ENCODE measurements at places on chromosomes 3 and 15.

DNA sequence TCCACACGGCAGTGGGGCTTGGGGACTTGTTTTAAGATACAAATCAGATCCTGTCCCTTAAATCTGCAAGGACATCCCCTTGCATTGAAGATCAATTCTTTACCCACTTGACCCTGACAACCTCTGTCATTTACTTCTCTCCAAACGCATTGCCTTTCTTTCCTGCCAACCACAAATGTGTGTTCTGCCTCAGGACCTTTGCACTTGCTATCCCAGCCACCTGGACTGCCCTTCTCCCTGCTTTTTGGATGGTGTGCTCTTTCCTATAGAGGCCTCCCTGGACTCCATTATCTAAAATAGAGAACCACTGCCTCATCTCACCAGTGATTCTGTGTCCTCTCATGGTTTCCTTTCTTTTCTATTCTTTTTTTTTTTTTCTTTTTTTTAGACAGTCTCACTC, 1.5 kb upstream of the RPL29 start:
- no peak for DNase-seq

- no peak for DNase-seq
These were observed 4.1 kb upstream of the SKOR1 start for GRCh38 chr15:67820992-67821783.

DNA sequence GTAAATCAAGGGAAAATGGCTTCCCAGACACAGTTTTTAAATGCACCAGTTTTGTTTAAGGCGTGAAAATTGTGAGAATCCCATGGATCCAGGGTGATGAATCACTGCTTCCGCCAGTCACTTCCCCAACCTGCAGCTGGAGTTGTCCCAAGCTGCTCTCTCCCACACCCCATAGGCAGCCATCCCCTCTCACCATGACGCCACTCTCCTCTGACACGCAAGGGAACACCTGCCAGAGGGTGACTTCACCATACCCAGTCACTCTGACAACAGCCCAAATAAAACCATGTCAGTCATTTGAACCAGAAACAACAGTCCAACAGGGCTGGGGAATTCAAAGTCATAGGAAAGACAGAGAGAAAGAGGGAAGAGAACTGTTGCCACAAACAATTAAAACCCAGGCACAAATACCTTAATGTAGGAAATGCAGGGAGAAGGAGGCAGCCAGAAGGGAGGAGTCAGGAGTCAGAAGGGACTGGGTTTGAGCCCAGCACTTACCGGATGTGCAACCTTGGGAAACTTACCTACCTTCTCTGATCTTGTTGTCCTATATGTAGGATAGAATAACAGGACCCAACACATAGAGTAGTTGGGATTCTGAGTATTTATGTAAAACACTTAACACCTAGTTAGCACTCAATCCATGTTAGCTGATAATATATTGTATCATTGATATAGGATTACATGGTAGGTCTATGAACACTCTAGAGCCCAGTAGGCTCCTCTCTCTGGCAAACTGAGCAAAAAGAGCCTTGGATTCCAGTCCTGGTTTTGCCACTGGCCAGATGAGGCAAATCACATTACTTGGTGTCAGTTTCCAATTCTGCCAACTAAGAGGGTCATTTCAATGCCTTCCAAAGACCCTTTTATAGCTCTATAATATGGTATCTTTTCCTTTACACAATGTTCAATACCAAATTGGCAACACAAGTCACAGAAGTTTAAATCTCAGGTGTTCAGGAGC, 326.3 kb upstream of the ICE2 start:
- DNase-seq = no peak

GRCh38 chr15:28944286-28944685, 58.5 kb downstream of the APBA2 start:
- DNase-seq = no peak

DNA sequence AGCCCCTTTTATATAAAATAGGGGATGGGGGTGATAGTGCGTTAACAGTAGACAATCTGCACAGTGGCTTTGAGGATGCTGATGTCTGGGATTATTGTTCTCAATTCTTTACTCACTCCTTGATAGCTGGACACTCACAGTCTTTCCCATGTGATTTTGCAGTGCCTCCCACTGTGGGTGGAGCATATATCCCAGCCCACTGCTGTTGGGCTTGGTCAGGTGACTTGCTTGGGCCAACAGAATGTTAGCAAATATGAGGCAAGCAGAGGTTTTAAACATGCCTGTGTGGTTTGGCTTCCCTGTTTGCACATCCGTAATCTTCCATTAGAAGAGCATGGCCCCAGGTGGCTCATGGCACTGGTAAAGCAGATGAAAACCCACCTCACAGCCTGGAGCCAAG, 46.5 kb downstream of the CPA3 start:
- no peak for DNase-seq

DNA sequence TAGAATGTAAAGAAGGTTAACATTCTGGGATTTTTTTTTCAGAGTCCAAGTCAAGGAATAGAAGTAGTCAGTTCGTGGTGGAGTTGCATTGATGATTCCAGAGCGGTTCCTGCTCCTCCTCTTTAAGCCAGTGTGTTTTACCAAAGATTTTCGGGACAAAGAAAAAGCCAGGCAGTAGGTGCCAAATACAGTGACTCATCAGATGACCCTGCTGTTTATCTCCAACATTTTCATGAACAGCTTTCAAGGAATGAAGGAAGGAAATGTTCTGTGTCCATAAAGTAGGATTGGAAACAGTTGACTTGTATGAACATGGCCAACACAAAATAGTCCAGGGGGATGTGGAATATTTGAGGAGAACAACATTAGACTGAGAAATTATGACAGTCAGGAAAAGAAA, 142.4 kb upstream of the TMC3 start:
- DNase-seq = no peak

- DNase-seq = no peak
These were observed 40.5 kb downstream of the SOX2 start for GRCh38 chr3:181752202-181752671.

Data from stimulated activated CD4-positive, alpha-beta T cell treated with anti-CD3 and anti-CD28 coated beads, Interleukin-2, amount 100 ng/mL, for 48 hours (primary cell).